ENCODE measurements at places on chromosomes 2 and 18.

DNA sequence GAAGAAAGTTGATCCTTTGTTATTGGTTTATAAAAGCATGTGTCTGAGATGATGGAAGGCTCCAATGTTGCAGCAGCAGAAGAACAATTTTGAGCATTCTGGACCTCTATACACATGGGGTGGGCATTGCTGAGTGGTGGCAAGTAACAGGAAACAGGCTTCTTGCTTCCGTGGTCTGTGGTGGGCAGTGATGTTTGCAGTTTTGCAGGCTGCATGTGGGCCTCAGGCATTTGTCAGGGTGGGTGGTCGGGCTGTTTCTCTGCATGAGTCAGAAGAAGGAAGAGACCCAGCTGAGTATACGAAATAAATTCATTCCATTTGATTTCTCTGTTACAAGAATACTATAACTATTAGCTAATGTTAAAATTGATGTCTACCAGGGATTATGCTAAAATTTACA, 239.5 kb upstream of the COL3A1 start:
- no peak for DNase-seq

- DNase-seq, result peak; percentile 27
Observed at GRCh38 chr2:219737270-219737691, 109.9 kb downstream of the SLC4A3 start.

- no peak for DNase-seq
Observed at GRCh38 chr2:144965172-144965571, 445.3 kb upstream of the ZEB2 start.

DNA sequence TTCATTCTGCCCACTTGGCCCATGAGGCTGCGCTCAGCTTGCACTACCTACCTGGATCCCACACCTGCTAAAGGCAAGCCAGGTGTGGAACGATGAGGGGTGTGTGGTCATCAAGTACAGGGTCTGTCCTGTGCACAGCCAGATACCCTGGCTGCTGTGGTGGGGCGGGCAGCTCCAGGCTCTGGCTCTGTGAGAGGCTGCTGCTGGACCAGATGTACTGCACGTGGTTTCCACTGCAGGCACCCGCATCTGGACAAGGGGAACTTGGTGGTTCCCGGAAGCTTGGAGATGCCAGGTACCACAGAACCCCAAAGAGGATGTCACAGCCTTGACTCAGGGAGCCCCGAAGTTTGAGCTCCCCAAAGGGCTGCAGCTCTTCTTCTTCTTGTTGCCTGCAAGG, 68.1 kb upstream of the ZNF804A start:
- DNase-seq, result no peak

DNA sequence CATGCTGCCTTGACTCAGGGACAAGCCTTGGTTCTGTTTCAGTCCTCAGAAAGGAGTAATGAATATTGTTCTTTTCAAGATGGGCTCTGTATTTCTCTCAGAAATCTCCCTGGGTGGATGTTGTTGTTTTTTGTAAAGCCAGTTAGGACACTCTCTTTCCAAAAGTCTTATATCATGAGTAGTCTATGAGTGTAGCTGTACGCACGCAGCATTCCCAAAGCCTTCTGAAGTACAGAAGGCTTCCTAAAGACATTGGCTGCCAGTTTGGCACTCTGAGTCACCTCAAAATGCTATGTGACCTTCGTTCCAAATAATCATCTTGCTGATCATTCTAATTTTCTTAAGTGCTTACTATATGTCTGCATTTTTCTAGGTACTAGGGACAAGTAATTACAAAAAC, 16.7 kb upstream of the GTF2A1L start:
- DNase-seq, result no peak

DNA sequence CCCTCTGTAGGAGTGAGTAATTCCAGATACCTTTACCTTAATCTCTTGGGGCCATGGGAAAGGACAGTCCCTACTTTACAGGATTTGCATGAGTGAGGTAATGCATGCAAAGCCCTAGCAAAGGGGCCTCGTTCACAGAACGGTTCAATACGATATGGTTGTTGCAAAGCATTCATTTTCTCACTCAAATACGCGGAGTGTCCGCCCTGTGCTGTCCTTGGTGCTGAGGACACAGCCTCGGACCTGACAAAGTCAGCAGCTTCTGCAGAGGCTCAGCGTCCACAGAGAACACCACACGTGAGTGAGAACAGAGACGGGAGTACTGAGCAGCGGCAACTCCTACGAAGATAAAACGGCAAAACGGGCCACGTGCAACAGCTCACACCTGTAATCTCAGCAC, 125.7 kb downstream of the EIPR1 start:
- no peak for DNase-seq

DNA sequence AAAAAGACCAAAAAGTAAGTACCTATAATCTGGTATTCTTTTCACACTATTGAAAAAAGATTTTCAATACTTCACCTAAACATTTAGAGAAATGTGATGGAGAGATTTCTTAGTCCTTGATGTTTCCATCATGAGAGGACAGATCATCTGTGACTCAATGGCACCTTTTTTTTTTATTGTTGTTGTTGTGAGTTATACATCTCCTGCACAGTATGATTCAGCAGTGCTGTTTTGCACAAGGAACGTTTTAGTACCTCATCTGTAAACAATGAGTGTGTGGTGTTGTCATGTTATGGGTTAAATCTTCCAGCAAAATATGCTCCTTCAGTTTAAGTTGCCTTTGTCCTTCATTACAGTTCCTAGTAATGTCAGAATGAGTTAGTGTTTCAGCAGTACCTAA, 2.2 kb downstream of the KIAA1328 start:
- no peak for DNase-seq

GRCh38 chr18:73861771-73862170, 285.9 kb downstream of the FBXO15 start:
- DNase-seq, result no peak

GRCh38 chr18:75267643-75268363, 57.2 kb downstream of the TSHZ1 start:
- DNase-seq, result no peak

DNA sequence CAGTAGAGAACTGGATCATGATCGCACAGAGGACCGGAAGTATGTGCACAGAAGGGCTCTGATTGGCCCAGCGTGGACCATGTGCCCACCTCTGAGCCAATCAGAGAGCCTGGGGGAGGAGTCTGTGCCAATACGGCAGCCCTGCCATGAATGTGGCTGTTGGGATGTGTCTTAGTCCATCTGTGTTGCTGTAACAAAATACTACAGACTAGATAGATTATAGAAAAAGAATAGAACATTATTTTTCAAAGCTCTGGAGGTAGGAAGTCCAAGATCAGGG, 132.0 kb downstream of the NDUFA10 start:
- DNase-seq, result no peak

DNA sequence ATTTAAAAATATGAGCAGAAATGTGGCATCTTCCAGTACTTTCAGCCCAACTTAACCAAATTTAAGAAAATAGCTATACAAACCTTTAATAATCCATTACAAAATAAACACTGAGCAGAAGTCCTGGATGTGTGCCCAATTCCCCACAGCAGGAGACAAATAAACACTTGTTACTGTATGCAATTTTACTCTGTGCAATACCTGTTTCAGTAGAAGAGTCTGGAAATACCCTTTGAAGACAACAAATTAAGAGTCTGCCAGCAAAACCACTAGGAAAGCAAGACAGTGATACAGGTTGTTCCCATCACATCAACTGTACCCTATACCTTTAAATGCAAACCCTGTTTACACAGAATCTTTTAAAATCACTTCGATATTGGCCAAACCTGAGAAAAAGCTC, 41.4 kb upstream of the RNU4ATAC start:
- no peak for DNase-seq

GRCh38 chr2:229856413-229856812, 65.4 kb downstream of the TRIP12 start:
- DNase-seq, result no peak

GRCh38 chr2:98460573-98461497, 16.2 kb downstream of the INPP4A start:
- DNase-seq, result no peak

- DNase-seq, result no peak
Observed at GRCh38 chr2:24981411-24982136, 9.8 kb upstream of the DNAJC27 start.

DNA sequence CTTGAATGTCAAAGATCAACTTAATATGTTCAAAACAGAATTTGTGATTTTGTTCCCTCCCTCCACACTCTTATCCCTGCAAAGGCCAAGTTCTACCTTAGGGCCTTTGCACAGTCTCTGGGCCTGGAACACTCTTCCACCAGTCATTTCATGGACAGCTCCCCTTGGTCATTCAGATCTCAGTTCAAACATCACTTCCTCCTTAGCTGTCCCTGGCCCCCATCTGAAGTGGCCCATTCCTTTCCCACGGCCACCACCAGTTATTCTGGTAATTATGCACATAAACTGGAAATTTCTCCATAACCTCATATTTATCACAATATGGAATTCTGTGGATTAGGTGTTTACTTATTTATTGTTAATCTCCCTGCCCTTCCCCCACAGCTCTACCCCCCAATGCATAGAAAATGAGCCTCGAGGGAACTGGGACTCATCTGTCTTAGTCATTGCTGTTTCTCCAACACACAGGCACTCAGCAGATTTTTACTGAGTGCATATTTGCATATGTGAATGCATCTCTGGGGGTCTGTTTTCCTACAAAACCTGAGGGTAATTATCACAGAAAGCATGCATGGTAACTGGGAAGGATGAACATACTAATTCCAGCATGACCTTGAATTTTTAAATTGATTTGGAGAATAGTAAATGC, 35.5 kb upstream of the SPTBN1 start:
- no peak for DNase-seq

DNA sequence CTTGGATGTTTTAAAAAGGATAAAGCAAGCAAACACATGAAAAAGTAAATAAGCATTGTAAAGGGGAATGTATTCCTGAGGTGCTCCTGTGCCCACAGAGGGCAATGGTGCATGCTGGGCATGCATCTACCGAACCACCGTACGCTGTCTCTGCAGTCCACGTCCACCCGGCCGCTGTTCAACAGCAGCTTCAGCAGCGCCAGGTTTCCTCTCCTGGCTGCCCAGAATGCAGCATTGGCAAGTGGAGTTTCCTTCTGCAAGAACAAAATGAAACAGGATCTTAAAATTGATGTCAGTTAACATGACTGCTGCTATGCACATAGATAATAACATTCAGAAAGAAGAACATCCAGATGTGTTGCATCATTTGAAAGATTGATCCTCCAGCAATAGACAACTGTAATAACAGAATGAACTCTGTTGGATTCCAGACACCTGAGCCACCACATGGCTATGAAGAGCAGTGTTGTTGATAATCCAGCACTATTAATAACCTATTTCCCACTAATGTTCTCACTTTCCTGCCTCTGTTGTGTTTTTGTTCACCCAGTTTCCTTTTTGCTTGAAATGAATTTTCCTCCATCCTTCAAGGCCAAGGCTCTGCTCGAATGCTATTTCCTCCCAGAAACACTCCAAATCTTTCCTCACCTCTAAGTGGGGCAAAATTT, 13.6 kb downstream of the ANKRD29 start:
- DNase-seq, result no peak

- peak; percentile 37 for DNase-seq
Observed at GRCh38 chr2:226664140-226664539, 135.5 kb downstream of the IRS1 start.

- no peak for DNase-seq
Observed at GRCh38 chr2:118239284-118239683, 151.0 kb downstream of the INSIG2 start.

DNA sequence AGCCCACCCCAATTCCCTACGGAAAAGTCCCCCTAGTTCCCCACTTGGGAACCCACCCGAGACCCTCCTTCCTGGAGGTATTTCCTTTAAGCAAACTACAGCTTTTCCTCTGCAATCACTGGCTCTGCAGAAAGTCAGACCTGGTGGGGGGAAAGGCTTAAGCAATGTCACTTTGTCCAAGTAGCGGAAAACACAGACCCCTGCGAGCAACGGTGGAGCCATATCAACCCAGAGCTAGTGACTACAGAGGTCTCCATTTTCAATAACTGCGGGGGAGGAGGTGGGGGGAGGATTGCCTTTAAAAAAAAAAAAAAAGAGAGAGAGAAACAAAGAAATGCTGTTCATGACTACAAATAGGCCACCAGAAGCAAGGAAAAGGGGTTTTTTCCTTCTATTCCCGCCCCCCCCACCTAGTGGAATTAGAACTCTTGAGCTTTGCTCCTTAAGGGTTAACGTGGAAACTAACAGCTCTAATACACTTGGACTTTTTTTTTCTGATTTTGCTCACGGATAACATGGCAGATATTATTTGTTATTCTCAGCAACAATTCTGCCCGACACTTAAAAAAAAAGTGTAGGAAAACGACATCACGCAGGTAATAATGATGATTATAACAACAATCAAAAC, 1.1 kb upstream of the FRZB start:
- no peak for DNase-seq

GRCh38 chr2:197614532-197614931, 60.9 kb downstream of the RFTN2 start:
- no peak for DNase-seq

DNA sequence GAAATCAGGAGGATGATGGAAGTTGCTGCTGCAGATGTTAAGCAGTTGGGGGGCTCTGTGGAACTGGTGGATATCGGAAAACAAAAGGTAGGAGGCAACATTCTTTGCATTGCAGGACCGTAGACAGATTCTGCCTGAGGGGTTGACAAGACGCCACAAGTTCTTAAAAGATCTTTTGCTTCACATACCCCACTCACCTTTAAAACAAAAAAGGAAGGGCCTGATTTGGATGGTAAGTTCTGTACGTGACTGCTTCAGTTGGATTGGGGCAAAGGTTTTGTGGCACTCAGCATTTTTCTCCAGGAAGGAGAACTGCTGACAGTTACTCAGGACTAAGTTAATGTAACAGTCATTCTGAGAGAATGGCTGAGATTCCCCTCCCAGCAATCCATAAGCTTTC, 5.2 kb downstream of the CNDP2 start:
- DNase-seq, result no peak

- no peak for DNase-seq
Observed at GRCh38 chr2:201707142-201707541, 8.7 kb upstream of the MPP4 start.

DNA sequence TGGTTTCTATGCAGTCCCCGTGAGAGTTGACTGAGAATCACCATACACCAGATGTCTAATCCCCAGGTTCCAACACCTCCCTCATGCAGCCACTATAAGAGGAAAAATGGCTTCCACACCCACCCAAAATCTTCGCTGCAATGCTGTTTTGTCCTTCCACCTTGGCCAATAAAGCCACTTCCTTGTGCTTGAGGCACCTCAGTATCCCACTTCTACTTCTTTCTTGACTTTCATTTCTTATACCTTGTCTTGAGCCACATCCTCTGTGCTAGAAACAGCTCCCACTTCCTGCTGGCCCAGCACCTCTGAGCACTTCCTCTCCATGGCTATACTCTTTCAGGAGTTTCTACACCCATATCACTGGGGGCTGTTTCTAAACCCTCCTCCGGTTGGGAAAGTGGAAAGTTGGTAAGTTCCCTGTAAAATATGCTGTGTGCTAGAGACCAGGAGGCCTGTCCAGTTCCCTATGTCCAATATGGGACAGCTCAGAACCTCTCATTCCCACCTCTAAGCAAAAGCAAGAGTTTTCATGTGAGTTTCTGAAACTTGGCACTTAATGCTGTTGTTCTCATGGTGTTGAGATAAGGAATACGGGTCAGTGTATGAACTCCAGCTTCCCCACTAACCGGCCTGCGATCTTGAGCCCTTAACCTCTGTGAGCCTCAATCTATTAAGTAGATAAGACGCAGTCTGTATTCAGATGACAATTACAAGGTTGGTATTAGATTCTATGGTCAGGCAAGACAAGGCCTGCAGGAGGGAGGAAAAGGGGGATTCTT, 209.1 kb upstream of the ID2 start:
- no peak for DNase-seq
